ENCODE measurements at places on chromosomes 2 and 18. TPM values are rescaled to one million over a fixed set of nuclear protein-coding genes. Genes with fewer than 3 reads are reported as not detected.

- no peaks in the 10 kb centered on the region for H3K36me3 ChIP-seq
- H3K4me3 ChIP-seq = no peak overlapping the region
- H3K27ac ChIP-seq = no peak overlapping the region
- no peaks in the 10 kb centered on the region for H3K27me3 ChIP-seq
- H3K4me1 ChIP-seq = no peaks in the 10 kb centered on the region
Observed at GRCh38 chr2:29561628-29562027, 359.8 kb downstream of the ALK start.

FBXO36 gene
- total RNA-seq = 3.5 TPM

DNA sequence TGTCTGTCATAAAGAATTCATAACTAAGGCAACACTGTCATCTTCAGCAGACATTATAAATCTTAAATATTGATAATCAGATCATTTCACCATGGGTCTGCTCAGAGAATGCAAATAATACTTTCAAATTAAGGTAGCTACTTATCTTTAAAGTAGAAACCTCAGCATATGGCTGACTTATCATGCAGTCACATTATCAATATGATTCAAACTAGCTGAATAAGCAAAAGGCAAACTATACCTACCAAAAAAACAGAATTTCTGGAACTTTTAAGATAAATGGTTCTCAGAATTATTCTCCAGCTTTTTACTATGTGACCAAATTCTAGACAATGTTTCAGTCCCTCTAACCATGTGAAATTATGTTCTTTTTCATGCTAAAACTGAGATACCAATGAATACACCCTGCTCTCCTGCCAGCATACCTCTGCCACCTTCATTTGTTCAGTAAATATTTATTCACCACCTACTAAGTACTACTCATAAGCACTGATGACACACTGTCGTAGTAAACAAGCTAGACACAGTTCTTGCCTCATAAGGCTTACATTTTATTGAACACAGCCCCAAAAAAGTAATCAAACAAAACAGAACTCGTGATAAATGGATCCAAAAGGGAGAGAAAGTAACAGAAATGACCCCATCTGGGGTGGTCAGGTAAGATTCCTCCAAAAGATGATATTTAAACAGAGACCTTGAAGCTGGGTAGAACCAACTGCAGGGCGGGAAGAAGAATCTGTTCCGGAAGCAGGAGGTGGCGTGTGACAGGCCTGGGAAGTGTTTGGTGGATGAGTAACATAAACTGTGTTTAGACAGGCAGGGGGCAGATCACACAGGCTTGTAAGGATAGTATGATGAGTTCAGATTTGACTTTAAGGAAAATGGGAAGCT, 17.7 kb downstream of the SPIRE1 start:
- H3K27me3 ChIP-seq = no peaks in the 10 kb centered on the region
- no peaks in the 10 kb centered on the region for H3K36me3 ChIP-seq
- H3K4me1 ChIP-seq = peaks cover 31% of the 10 kb centered on the region
- DNase-seq = no peak

MAPRE2 gene
- 38.1 TPM for total RNA-seq

TGFA gene
- 1.4 TPM for total RNA-seq

- H3K27me3 ChIP-seq = peaks cover 66% of the 10 kb centered on the region
- DNase-seq = no peak
- no peak overlapping the region for H3K27ac ChIP-seq
- no peaks in the 10 kb centered on the region for H3K36me3 ChIP-seq
- H3K4me3 ChIP-seq = no peak overlapping the region
Observed at GRCh38 chr2:70870790-70871189, 35.2 kb upstream of the CD207 start.

DNA sequence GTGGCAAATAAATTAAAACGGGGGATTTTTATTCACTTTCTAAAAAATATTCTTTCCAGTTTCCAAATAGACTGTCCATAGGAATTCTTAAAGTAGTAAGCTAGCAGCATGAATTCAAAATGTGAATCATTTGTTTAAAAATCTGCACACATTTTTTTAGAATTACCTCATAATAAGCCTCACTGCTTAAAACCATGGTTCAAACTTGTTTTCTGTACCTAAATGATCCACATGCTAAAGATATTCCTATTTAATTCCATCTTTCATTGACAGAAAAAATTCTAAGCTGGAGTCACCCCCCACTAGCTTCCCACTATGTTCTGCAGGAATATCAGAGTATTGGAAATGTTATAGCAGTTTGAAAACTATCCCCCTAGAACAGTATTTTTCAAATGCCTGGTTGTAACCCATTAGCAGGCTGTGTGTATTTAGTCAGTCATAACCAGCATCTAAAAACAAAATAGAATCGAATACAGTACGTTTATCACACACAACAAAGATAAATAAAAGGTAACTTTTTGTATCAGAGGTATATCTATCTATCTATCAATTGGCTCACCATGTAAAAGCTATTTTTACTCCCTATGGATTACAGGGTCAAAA, 11.2 kb upstream of the IKZF2 start:
- H3K4me1 ChIP-seq = peaks cover 4% of the 10 kb centered on the region
- no peak overlapping the region for H3K27ac ChIP-seq
- no peak overlapping the region for H3K4me3 ChIP-seq
- no peaks in the 10 kb centered on the region for H3K36me3 ChIP-seq
- no peak for DNase-seq

DNA sequence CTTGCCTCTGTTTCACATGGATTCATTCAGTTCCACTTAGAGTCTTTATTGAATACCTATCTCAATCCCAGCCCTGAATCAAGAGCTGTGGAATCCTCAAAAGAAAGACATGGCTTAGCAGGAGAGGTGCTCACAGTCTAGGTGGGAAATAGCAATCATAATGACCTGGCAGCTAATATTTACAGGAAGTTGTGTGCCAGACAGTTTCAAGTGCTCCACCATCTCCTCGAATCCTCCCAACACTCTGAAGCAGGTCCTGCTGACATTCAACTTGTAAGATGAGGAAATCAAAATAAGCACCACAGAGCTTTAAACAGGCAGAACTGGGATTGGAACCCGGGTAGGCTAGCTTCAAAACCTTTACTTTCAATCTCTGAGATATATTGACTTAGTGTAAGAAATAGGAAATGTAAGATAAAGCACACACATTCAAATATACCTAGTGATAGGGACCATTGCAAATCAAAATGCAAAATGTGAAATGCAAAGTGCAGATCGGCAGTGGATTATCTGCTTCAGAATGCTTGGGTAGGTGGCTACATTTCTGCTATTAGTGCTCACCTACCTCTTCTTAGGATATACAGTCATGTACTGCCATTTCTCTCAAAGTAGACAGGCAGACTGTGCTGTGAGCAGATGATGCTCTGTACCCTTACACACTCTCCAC, 182.0 kb downstream of the PRKCE start:
- no peak overlapping the region for H3K4me3 ChIP-seq
- DNase-seq = no peak
- H3K4me1 ChIP-seq = peaks cover 14% of the 10 kb centered on the region

- H3K4me1 ChIP-seq = peaks cover 21% of the 10 kb centered on the region
- H3K36me3 ChIP-seq = no peaks in the 10 kb centered on the region
- no peak overlapping the region for H3K27ac ChIP-seq
- no peaks in the 10 kb centered on the region for H3K27me3 ChIP-seq
- H3K4me3 ChIP-seq = no peak overlapping the region
- DNase-seq = no peak
Observed at GRCh38 chr2:225117051-225117716, 74.9 kb upstream of the DOCK10 start.

DNA sequence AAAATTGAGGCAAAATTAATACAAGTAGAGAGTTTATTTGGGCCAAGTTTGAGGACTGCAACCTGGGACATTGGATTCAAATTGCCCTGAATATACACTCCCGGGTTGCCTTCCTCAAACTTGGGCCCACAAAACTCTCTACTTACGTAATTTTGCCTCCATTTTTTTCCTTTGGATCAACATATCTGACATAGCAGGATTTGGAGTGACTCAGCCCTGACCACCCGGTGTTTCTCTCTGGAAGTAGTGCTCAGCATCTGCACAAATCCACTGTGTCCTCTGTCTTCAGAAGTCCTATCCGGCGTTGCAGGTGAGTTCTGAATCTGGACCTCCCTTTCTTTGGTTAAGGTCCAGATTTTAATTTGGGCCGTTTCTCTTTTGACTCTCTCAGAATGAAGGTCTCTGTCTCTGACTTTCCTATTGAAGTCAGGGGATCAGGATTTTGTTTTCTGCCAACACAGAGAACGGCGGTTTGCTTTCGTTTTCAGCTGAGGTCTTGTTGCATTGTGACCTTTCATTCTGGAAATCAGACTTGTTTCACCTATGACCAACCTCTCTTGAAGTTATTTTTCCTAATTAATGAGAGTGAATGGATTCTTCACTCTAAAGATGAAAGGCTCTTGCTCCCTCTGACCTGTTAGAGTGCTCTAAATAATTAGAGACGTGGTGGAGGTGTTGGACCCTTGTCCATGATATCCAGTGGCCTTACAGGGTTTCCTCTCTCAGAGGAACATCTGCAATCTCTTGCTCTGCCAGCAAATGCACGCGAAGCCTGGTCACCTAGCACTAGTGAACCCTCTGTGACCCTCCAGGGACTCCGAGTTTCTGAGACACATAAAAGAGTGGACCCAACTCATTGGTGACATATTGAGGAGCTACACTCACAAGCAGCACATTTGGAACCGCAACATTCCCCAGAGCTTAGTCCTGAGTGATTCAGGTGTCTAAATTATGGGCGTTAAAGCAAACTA, 13.6 kb downstream of the TCF23 start:
- no peak overlapping the region for H3K4me3 ChIP-seq
- no peaks in the 10 kb centered on the region for H3K36me3 ChIP-seq
- no peak for DNase-seq
- H3K27ac ChIP-seq = no peak overlapping the region
- H3K27me3 ChIP-seq = peaks cover 3% of the 10 kb centered on the region

GRCh38 chr2:49199266-49199665, 45.0 kb upstream of the FSHR start:
- H3K36me3 ChIP-seq = no peaks in the 10 kb centered on the region
- H3K27ac ChIP-seq = no peak overlapping the region
- no peak for DNase-seq

- H3K4me3 ChIP-seq = no peak overlapping the region
- H3K36me3 ChIP-seq = no peaks in the 10 kb centered on the region
- H3K4me1 ChIP-seq = no peaks in the 10 kb centered on the region
Observed at GRCh38 chr2:69291004-69291650, 95.9 kb downstream of the GFPT1 start.

DSC2 gene
- 10.2 TPM for total RNA-seq

FRZB gene
- 32.9 TPM for total RNA-seq

DNA sequence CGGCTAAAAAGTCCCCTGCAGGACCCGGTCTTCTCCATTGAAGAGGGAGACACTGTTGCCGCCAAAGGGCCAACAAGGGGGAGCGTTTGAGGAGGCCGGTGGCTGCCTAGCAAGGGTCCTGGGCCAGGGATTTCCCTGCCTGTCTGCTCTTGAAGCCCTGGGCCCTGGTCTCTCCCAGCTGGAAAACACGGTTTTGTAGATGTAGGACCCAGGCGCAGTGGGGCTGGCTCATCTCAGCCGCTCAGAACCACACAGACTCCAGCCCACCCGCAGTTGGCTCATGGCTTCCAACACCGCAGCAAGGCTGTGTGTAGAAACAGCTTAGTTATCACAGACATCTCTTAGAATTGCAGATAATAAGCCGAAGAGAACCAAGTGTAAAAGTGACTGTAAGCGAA, 57.1 kb upstream of the TWIST2 start:
- no peak overlapping the region for H3K4me3 ChIP-seq
- H3K4me1 ChIP-seq = peaks cover 21% of the 10 kb centered on the region
- no peak for DNase-seq
- H3K27me3 ChIP-seq = no peaks in the 10 kb centered on the region
- H3K36me3 ChIP-seq = no peaks in the 10 kb centered on the region
- peak overlapping the region; percentile 75 for H3K27ac ChIP-seq

DNA sequence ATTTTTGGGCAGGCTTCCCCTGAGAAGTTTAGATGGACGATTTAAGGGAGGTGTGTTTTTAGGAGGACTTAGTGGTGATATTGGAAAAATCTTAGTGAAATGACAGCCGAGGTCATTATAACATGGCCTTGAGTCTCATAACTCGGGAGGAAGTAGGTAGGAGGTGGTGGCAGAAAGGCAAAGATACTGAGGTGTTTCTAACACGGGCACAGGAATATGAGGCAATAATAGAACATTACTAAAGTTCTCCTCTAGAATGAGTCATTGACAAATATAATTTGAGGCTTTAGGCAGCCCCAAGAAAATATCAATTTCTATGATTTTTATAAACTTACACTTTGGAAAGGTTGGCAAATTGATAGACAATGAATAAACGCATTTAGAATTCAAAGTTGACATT, 146.1 kb upstream of the ZEB2 start:
- H3K36me3 ChIP-seq = peaks cover 2% of the 10 kb centered on the region
- DNase-seq = no peak
- H3K4me1 ChIP-seq = peaks cover 12% of the 10 kb centered on the region
